ENCODE measurements at places on chromosomes 3 and 15.
A peak's percentile ranks its signal among the peaks of the same experiment; 100 is the strongest.

DNA sequence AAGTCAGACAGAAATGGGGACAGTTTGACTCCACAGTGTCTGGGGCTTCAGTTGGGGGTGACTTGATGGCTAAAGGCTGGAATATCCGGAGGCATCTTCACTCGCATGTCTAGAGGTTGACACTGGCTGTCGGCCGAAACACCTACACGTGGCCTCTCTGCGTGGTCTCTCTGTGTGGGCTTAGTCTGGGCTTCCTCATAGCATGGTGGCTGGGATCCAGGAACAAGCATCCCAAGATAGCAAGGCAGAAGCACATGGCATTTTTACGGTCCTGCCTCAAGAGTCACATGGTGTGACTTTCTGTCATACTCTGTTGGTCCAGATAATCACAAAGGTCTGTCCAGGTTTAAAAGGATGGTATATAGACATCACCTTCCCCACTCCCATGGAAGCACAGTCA is 34.5 kb downstream of the MAGI1 start:
- DNase-seq: no peak

DNA sequence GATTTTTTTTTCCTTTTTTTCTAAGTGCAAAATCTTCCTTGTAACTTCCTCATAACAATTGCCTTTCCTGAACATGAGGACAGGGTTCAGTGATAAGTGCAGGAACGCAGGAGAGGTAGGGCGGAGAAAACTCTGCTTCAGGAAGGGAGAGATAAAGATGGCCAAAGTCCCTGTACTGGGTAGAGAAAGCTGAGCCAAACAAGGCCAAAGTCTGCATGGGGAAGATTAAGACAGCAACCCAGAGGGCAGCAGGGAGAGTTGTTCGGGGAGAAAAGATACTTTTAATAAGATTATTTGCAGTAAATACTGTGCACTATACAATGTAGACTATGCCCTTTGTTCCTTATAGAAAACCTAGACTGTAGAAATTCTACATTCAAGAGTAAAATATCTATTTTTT is 55.4 kb upstream of the LRRFIP2 start:
- DNase-seq: no peak

DNA sequence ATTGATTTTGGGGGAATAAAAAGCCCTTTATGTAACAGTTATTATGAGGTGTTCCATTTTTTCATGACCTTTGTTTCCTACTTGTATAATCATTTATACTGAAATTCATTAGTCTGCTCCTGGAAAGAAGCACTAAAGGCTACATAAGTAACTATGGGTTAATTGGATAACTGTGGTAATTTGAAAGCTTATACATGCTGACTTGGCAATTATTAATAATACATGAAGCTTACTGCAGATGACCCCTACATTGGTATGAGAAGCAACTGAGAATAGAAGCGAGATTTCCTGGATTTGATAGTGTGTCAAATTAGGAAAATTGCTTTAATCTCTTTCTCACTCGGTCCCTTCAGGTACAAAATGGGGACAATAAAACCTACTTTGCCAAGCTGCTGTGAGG is 658.0 kb downstream of the ROBO1 start:
- DNase-seq: no peak

DNA sequence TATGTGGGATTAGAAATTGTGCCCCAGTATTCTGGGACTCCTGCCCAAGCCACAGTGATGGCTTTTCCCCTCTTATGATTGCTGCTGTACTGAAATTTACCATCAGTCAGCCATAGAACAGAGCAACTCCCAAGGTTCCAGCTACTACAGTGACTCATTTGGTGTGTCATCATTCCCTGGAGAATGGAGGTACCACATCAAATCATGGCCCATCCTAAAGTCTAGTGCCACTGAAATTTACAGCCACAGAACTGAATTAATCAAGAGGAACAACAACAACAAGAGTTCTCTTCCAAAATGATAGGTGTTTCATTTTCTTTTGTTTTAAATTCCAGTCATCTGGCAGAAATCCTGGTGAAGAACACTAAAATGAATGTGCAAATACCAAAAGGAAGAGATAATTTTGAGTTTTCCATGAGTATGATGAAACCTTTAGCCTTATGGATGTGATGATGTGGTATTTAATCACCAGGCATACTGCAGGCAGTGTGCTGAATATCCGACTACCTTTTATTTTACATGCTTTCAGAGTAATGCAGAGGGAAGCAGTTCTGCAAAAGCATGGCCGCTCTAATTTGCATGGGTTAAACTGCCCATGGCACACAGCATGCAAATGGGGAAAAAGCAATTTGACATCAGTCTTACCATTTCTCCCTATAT is 75.6 kb upstream of the SLC2A2 start:
- DNase-seq: no peak

GRCh38 chr3:151135541-151136337 is 50.3 kb downstream of the MED12L start:
- peak; percentile 42 for DNase-seq

GRCh38 chr15:60582370-60583036 is 103.6 kb upstream of the ICE2 start:
- DNase-seq: no peak

DNA sequence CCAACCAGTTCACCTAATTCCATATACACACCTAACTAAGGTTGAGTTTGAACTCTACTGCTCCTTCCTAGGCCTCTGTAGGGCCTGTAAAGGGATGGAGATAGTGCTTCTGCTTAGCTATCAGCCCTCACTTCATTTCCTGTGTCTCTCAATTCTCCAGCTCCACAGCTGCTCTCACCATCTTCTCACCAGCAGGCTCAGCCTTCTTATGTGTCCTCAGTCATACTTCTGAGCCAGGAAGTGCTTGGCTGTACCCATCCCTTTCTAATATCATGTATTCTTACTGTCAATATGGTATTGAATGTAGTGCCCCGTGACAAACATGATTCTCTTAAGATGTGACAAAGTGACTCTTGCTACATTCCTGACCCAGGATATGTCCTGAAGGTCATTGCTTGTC is 116.9 kb downstream of the SLC9A9 start:
- DNase-seq: no peak

DNA sequence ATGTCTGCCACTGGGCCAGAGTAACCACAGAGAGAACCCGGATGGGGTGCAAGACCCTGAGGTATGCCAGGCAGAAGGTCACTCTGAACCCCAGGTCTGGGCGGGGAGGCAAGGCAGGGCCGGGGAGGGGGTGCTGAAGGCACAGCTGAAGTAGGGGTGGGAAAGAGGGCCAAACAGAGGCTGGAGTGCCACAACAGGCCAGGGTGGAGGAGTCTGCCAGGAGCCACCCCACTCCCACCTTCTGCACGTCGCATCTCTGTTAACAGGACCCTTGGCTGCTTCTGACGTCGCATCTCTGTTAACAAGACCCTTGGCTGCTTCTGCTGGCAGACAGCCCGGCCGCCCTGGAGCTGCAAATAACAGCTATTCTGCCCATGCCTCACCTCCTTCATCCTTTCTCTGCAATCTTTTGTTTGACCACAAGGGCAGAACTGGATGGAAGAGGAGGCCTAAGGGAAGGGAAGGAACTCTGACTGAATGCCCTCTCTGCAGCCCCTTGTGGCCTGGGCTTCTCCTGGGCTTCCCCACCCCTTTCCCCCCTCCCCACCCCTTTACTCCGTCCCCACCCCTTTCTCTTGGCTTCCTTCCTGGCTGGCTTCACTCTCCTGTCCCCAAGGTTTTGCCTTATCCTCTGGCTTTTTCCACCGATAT is 20.6 kb upstream of the FBLN2 start:
- no peak for DNase-seq

DNA sequence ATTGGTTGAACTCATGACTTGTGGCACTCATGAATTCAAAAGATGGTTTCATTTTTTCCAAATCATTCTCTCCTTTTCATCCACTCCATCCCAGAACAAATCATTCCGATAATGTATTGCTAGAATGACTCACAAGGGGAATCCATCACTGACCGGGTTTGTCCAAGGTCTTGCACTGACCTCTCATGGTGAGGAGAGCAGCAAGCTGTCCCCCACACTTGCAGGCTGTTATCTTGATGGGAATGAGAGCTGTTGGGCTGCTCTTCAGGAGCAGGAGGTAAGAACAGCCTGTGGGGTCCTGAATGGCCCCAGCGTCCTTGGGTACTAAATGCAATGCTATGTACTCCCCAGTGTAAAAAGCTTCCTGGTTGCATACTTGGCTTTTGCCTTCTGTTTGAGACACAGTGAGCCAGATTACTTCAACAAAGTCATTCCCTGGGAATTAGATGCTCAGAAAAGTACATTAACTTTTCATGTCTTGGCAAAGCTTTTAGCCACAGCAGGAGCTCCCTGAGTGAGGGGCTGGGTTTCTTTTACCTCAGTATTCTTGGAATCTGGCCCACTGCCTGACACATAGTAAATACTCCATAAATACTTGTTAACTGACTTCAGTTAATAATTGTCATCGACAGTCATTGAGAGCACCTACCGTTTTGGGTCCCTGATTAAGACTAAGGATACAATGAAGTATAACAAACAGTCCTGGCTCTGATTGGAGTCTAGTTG is 24.1 kb downstream of the CCNL1 start:
- no peak for DNase-seq

All from activated T-cell treated with anti-CD3 and anti-CD28 coated beads, Interleukin-2, amount 50 U/mL, for 24 hours (primary cell).